ENCODE measurements at places on chromosomes 12 and 14. TPM values are rescaled to one million over a fixed set of nuclear protein-coding genes. Genes with fewer than 3 reads are reported as not detected.

GRCh38 chr12:78229591-78230101 lies 399.0 kb downstream of the NAV3 start:
- no peak overlapping the region for H3K27ac ChIP-seq
- no peaks in the 10 kb centered on the region for H3K27me3 ChIP-seq
- H3K4me1 ChIP-seq: no peaks in the 10 kb centered on the region
- no peaks in the 10 kb centered on the region for H3K36me3 ChIP-seq
- no peak overlapping the region for H3K4me3 ChIP-seq
- DNase-seq: no peak

The IQSEC3 gene
- total RNA-seq: 2.1 TPM

DNA sequence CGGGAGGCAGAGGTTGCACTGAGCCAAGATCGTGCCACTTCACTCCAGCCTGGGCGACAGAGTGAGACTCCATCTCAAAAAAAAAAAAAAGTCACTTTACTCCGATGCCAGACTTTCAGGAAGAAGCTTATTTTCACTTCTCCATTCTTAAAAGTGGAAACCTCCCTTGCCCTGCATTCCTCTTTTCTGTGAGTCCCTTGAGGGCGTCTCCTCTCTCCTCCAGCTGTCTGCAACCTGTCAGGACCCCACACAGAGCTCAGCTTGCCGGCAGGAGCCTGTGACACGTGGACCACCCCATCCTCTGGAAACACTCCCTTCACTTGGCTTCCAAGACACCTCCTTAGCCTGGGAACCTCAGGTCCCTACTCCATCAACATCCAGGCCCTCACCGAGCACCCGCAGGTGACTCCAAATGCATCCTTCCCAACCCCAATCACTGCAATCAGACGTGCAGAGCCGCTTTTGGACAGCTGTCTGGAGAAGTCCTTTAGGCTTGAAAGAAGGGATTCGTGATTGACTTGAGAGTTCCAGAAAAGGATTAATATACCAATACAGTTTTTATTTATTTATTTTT lies 34.3 kb downstream of the SLC15A4 start:
- H3K4me3 ChIP-seq: no peak overlapping the region
- peaks cover 24% of the 10 kb centered on the region for H3K4me1 ChIP-seq
- no peaks in the 10 kb centered on the region for H3K27me3 ChIP-seq
- H3K36me3 ChIP-seq: peaks cover 37% of the 10 kb centered on the region
- H3K27ac ChIP-seq: no peak overlapping the region

The PMCH gene
- not detected for total RNA-seq

DNA sequence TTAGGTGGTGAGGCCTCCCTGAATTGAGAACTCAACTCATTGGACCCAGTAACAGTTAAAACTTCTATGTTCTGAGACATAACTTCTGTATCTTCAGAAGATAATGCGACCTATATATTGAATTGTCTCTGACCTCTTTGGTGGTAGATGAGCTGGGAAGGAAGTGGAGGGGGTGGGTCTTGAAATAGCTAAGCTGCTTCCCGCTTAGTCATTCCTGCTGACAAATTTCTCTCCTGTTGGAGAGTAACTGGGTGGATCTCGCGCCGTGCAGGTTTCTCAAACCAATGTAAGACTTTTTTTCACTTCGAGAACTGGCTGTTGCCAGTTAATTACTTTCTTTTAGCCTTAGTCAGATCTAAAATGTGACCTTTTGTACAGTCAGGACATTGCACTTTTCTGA lies 100.8 kb downstream of the PPHLN1 start:
- no peaks in the 10 kb centered on the region for H3K36me3 ChIP-seq
- no peaks in the 10 kb centered on the region for H3K27me3 ChIP-seq
- H3K4me1 ChIP-seq: peaks cover 16% of the 10 kb centered on the region
- H3K4me3 ChIP-seq: no peak overlapping the region

GRCh38 chr14:72599579-72600470 lies 294.1 kb downstream of the DPF3 start:
- no peaks in the 10 kb centered on the region for H3K4me1 ChIP-seq
- H3K4me3 ChIP-seq: no peak overlapping the region
- H3K27ac ChIP-seq: no peak overlapping the region

DNA sequence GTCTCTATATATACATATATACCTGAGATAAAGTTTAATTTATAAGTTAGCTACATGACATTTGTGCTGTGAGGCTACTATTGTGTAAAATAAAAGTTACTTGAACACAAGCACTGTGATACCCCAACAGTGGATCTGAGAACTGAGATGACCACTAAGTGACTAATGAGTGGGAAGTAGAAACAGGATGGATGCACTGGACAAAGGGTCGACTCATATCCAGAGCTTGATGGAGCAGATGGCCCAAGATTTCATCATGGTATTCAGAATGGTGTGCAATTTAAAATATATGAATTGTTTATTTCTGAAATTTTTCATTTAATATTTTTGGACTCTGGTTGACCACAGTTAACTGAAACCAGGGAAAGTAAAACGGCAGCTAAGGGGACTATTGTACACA lies 908.6 kb upstream of the MDGA2 start:
- no peaks in the 10 kb centered on the region for H3K36me3 ChIP-seq
- no peak overlapping the region for H3K4me3 ChIP-seq
- H3K4me1 ChIP-seq: no peaks in the 10 kb centered on the region
- H3K27me3 ChIP-seq: no peaks in the 10 kb centered on the region
- DNase-seq: no peak
- no peak overlapping the region for H3K27ac ChIP-seq
